T-helper 2 cell (primary cell): ENCODE measurements at places on chromosomes 5 and 9.

DNA sequence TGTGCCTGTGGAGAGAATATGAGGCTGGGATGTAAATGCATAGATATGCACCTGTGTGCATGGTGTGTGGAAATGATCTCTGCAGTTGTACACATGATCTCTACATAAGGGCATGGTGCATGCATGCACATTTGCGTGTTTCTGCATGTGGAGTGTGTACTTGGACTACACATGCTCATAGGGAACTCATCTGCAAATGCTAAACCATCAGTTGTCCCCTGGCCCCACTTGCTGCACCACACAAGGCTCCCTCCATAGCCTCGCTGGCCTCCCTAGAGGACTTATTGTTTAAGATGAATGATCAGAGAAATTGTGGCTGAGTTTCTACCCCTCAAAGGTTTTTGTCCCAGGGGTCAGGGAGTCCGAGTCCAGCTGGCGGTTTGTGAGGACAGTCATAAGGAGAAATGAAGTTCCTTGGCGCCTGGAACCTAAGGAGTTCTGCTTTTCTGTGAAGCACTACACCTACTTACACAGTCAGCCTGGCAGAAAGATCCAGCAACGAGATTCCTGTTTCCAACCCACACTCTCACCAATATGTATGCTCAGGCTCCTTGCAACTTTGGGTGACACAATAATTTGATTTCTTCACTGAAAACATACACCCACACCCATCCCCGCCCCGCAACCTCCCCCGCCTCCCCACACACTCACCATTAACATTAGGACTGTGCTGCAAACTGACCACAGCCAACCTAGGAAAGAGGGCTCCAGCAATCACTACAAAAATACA, 79.9 kb upstream of the CPEB4 start:
- no peak for DNase-seq

- no peak for DNase-seq
These were observed 14.7 kb downstream of the ISL1 start for GRCh38 chr5:51397996-51398395.

GRCh38 chr9:130212543-130213297, 40.5 kb downstream of the NCS1 start:
- no peak for DNase-seq

GRCh38 chr5:93403141-93403928, 177.7 kb downstream of the NR2F1-AS1 start:
- DNase-seq, result no peak

DNA sequence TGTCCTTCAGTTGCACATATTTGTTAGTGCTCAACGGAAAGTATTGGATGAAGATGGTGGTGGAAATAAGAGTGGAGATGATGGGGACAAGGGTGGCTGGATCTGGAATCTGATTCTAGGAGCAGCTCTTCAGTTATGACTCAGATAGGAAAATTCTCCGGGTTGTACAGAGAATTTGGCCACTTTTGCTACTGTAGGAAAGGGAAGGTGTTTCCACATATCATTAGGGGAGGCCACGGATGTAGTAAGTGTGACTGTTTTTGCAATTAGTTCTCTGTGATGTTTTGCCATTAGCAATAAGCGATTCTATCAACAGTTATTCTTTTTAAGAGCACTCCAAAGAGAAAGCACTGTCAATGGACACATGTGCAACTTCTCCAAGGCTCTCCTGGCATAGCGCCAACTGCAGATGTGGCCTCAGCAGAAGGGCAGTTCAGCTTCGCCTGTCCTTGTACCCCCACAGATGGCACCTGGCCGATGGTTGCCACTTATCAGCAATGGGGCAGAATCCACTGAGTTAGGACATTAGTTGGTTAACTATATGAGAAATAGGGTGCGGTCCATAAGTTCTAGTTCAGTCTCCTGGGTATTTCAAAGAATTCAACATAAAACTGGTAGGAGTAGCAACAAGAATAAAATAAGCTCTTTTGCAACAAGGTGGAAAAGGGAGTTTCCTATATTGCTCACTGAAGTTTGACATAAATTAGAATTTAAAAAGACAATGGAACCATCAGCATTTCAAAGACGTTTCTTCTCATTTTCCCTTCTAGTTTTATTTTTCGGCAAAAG, 96.3 kb downstream of the ARSB start:
- DNase-seq, result no peak

DNA sequence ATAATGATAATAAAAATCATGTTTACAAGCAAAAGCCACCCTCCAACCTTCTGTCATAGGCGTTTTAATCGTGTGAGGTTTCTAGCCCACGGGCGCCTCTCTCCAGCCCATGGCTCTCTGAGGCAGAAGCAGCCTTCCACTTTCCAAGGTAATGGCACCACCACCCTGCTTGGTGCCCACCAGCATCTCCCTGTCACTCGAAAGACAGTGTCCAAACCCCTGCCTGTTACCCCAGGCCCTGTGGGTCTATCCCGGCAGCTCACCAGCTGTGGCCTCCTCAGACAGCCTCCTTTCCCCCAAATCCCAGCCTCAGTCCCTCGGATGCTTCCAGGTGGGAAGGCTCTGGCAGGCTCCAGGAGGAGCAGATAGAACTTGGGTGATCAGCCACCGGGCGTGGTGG, 123.8 kb upstream of the LPCAT1 start:
- no peak for DNase-seq

DNA sequence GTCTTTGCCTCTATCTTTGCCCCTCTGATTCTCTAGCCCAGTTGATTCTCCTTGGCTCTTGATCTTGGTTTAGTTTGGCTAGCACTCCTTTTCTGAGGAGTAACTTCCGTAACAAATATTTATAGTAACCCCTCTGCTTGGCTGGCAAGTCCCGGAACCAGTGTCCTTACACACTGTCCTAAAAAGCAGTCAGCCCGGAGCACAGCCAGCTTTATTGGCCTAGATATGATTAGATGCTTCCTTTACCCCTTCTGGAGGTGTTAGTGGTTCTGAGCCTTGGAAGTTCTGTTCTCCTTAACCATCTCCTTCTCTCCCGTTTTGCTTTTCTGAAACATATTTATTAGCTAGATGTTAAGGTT, 17.0 kb upstream of the MSMP start:
- DNase-seq, result no peak

GRCh38 chr5:170353011-170353761, 36.0 kb downstream of the KCNMB1 start:
- no peak for DNase-seq

DNA sequence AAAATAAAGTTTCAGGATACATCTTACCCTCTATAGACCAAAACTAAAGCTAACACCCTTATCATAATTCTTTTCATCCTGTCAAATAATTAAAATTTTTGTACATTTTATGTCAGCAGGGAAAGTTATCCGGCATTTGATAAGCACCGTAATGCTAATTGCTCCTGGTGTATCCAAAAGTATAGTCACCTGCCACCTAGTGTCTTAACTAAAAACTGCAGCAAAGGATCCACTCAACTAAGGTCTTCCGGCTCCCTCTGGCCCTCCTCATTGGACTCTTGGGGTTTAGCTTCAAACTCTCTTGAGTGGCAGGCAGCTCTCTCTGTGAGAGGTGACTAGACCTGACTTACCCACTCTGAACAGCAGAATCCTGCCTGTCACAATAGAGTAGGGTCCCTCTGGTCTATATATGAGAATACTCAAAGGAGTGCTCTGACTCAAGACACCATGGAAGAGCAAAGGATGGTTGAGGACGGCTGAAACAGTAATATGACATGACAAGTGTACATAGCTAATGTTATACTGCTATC, 60.4 kb upstream of the CAST start:
- peak; percentile 29 for DNase-seq

- no peak for DNase-seq
These were observed 28.8 kb downstream of the JAKMIP2 start for GRCh38 chr5:147753765-147754164.

DNA sequence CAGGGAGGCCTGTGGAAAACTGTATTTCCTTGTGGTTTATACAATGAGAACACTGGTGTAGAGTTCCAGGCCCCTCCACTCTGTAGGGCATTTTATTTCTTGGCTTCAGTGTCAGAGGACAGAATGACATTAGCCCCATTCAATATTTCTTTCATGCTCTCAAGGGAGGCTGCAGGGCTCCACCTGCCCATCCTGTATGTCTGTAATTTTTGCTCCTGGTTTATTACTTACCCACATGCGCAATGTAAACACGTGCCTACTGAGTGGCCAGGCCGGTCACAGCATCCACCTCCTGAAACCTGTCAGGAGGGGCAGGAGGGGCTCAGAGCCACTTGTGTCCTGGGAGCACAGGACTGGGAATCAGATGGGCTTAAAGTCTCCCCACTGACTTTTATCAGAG, 82.4 kb downstream of the GADD45G start:
- no peak for DNase-seq
